ENCODE measurements at places on chromosomes 1 and 21.

- DNase-seq = no peak
Observed at GRCh38 chr1:75640137-75640536, 29.2 kb upstream of the SLC44A5 start.

GRCh38 chr1:89518221-89518631 is 6.4 kb upstream of the LRRC8B start:
- DNase-seq = no peak

- DNase-seq = no peak
Observed at GRCh38 chr1:201332021-201332420, 45.5 kb downstream of the TNNT2 start.

DNA sequence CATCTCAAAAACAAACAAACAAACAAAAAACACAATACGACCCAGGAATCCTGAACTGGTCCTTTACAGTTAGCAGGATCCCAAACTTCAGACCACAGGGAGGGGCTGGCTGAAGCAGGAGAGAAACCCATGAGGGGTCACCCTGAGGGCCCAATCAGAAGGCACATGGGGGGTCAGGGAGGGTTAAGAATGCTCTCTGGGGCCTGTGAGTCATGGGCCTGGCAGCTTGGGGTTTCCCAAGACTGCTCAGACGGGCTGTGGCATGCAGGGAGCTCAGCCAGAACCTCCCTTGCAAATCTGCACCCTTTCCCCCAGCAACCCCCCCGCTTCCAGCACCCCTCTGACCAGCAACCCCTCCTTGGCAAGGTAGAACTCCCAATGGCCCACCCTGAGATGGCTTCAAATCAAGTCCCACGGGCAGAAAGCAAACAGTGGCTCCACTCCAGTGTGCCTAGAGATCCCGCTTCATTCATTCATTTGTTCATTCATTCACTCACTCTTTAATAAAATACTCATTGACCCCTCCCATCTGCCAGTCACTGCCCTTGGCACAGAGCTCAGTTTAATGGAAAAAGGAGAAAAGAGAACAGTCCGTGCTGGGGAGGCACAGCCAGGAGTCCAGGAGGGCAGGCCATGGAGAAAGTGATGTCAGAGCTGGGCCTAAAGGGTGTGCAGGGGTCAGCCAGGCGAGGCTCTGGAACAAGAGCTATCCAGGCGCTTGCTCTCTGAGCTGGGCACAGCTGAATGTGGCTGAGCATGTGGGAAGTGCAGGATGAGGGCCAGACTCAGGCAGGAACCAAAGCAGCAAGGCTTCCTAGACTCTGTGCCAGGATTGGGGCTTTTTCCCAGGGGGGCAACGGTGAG is 8.2 kb downstream of the UQCRHL start:
- no peak for DNase-seq

GRCh38 chr21:33022828-33023573 is 2.7 kb upstream of the OLIG2 start:
- no peak for DNase-seq
